ENCODE measurements at places on chromosomes 4 and X.

DNA sequence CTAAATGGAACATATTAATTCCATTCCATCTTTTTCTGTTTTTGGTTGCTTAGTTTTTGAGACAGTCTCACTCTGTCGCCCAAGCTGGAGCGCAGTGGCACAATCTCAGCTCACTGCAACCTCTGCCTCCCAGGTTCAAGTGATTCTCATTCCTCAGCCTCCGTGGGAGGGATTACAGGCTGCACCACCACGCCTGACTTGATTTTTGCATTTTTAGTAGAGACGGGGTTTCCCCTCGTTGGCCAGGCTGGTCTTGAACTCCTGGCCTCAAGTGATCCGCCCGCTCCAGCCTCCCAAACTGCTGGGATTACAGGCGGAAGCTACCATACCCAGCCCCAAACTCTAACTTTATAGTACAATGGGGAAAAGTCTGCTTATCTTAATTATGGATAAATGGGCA is 11.2 kb downstream of the HNRNPD start:
- DNase-seq: no peak

GRCh38 chr4:6548201-6548881 is 26.6 kb upstream of the MAN2B2 start:
- no peak for DNase-seq

GRCh38 chrX:64427281-64427680 is 32.0 kb upstream of the MTMR8 start:
- DNase-seq: no peak

- DNase-seq: no peak
These were observed 72.6 kb downstream of the PITX2 start for GRCh38 chr4:110550260-110550659.

- no peak for DNase-seq
These were observed 30.1 kb upstream of the TMEM154 start for GRCh38 chr4:152709675-152710438.

- no peak for DNase-seq
These were observed 67.3 kb downstream of the C4orf46 start for GRCh38 chr4:158604369-158604768.

- peak; percentile 7 for DNase-seq
These were observed 35.1 kb downstream of the EPHA5 start for GRCh38 chr4:65635051-65635821.

DNA sequence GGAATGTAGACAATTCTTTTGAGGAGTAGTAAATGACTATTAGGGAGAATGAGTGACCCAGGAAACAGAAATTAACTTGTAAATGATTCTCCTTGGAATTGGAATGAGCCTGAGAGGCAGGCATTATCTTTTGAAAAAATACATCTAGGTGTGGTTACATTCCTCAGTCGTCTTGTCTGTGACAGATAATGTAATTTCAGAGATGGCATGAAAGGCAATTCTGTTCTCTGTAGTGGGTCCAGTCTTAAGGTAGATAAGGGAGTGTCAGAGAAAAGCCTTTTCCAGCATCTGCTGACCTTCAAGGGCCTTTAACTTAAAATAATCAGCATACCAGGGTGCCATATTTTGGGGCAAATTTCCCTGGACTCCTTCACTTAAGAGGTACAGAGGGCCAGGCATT is 35.1 kb downstream of the HERC6 start:
- DNase-seq: no peak

DNA sequence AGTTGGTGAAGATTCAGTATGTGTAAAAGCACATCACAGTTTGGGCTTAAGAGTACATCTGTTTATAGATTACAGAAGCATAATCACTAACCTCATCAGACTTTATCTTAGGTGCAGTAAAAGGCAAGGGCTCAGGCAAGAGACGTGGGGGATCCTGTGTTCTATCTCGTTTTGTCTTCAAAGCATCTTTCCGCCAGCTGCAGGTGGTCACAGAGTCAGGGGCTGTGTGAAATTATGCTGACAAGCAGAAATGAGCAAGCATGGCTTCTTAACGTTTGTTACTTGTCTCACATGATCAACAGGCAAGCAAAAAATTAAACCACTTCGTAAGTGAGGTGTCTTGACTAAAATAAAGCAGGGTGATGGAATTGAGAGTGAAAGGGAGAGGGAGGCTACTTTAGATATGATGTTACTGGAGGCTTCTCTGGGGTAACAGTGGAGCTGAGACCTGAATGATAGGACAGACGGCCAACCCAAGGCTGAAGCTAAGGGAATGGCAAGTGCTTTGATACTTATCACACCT is 1.4 kb upstream of the TEC start:
- peak; percentile 16 for DNase-seq

Data from DND-41 (cell line).